ENCODE measurements at places on chromosomes 5 and 9.

GRCh38 chr9:97299809-97300414 is 7.5 kb upstream of the CCDC180 start:
- DNase-seq, result no peak

- DNase-seq, result no peak
Measured at GRCh38 chr5:138472353-138472752, 7.1 kb downstream of the EGR1 start.

GRCh38 chr5:58939664-58940063 is 356.8 kb downstream of the RAB3C start:
- DNase-seq, result no peak

- no peak for DNase-seq
Measured at GRCh38 chr9:127835991-127836516, 18.4 kb downstream of the ENG start.

GRCh38 chr5:163310997-163311396 is 126.4 kb upstream of the CCNG1 start:
- no peak for DNase-seq

GRCh38 chr5:134184155-134185135 is 7.7 kb upstream of the SKP1 start:
- DNase-seq, result peak; percentile 39
